ENCODE measurements at places on chromosomes 4 and X.

DNA sequence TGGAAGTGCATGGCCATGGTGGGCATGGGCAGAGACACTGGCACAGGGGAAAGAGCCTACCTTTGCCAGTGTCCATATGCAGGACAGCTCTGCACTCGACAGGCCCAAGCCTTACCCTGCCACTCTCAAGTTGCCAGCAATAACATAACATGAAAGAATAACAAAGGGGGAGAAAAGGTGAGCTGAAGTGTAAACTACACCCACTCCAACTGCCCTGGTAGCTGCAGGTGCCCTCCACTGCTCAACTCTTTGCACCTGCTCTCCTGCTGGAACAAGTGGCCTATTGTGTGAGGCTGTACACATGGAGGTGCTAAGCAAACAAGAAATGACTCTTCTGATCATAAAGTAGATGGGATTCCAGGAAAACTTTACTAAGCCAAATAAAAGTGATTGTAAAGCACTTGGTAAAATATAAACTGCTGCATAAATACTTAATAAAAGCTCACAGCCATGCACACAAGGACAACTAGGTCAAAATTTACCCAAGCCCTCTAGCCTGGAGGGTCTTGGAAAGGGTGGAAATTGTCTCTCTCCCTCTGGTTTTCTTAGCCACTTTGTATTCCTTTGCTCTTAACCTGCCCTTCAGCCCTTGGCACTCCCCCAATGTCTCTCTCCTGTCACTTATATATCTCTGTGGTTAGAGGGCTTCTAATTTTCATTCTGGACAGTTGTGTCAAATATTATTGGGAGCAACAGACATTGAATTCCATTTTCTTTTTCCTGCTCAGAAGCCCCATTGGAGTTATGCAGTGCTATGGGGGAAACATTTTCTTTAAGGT is 261.2 kb upstream of the GPC4 start:
- DNase-seq: peak; percentile 56

DNA sequence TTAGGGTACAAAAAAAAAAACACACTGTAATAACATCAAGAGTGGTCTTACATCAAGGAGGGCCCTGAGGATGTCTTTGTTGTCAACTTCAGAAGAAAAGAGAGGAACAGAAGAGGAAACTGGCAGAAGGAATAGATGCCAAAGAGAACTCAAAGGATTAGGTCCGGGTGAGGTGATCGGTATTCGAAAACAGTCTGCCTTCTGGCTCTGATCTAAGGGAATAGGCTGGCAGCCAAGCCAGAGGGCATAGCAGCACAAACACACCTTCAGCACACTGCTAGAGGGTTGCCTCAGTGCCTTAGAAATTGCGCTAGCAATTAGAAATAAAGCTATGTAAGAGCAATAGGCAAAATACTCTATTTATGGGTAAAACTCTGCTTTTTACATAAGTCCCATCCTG is 91.4 kb upstream of the TTC29 start:
- DNase-seq: no peak

GRCh38 chr4:114497116-114497515 is 101.5 kb upstream of the UGT8 start:
- no peak for DNase-seq

DNA sequence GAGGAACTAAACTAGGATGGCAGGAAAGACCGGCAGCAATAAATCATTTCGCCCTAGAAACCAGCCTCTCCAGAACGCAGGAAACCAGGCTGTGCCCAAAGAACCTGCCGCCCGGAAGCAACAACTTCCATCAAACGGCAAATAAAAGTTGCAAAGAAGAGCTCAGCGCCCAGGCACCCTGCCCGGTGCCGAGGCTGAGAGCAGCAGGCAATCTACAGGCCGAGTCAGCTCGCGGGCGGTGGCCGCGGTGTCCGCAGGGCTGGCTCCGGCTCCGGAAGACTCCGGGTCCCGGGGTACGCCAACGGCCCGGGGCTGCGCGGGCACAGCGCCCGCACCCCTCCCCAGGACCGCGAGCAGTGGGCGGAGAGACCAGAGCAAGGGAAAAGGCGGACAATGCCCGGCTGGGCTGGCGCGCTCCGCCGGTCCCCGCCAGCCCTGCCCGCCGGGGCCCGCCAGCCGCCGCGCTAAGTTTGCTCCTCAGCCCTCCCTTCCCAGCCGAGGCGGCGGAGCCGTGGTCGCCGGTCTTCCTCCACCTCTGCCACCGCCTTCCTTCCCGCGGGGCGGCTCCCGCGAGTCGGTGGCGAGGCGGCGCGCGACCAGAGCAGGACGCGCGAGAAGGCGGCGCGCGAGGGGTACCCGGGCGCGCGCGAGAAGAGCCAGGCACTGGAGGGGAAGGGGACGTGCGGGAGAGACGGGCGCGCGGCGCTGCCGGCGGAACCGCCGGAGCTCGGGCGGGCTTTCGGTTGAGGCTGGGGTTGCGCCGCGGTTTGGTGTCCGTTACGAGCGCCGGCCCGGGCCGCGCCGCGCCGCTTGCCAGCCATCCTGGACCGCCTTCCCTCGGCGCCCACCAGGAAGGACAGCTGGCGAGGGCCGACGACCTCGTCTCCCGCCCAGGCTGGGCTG is 733 bp downstream of the FRYL start:
- DNase-seq: peak; percentile 84

GRCh38 chr4:88706574-88706973 is 8.9 kb upstream of the NAP1L5 start:
- no peak for DNase-seq

DNA sequence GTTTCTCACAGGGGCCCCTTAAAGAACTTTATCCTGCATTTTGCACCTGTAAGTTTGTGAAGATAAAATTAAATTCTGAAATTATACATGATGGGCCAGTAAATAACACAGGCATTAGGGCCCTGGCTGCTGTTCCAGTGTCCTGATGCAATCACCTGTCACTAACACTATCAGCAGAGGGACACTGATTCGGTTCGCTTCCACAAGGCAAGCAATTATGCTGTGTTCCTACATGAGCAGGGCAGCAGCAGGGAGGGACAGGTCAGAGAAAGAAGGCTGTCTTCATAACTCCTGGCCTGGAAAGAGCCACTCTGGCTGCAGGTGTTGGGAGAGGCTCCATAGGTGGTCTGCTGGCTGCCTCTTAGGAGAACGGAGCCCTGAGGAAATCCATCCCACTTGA is 487.3 kb downstream of the MID1IP1 start:
- DNase-seq: no peak

GRCh38 chrX:112636288-112636687 is 43.5 kb downstream of the LHFPL1 start:
- no peak for DNase-seq

DNA sequence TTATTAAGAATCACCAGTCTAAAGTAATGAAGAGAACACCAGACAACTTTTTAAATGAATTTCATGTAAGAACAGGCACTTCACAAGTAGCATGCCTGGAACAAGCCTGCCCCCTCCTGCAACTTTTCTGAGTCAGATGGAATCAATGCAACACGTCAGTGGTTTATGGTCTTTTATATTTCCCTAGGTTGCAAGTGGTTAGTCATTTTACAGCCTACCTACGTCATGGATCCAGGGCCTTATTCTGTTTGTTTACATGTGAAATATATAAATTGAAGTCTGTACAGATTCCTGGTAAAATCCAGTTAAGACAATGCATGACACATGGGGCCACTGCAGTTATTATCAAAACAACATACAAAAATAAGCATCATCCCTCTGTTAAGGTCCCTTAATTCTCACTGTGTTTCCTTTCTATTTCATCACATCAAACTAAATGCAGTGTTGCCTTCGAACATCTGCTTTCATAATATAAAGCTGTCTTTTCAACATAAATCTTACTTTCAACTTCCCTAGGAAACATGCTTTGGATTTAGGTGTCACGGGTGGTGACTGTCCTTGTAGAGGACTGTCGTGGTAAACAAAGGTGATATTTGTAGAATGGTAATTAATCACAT is 309.3 kb downstream of the FRMPD4 start:
- no peak for DNase-seq

DNA sequence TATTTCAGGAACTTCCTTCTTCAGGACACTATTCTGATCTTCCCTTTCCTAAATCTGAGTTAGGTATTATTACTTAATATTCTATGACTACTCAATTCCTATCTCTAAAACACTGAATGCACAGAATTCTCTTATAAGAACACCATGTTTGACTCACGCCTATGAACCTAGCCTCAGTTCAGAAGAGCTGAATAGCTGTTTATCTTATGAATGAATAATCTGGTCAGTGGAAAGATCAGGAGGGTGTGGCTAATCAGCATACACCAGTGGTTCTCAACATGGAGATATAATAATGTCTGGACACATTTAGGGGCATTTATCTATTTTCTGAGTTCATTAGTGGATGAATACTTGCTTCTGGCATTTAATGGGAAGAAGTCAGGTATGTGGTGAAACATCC is 24.2 kb downstream of the EPHA5 start:
- no peak for DNase-seq

Measured in Peyer's patch (tissue), 4 donors.